Dermis microvascular lymphatic vessel endothelial cell (primary cell): ENCODE measurements at places on chromosomes 12 and 14. TPM values are rescaled to one million over a fixed set of nuclear protein-coding genes. Genes with fewer than 3 reads are reported as not detected.
A peak's percentile ranks its signal among the peaks of the same experiment; 100 is the strongest.

GRCh38 chr12:82314406-82314892 is 43.7 kb downstream of the CCDC59 start:
- DNase-seq: no peak

DNA sequence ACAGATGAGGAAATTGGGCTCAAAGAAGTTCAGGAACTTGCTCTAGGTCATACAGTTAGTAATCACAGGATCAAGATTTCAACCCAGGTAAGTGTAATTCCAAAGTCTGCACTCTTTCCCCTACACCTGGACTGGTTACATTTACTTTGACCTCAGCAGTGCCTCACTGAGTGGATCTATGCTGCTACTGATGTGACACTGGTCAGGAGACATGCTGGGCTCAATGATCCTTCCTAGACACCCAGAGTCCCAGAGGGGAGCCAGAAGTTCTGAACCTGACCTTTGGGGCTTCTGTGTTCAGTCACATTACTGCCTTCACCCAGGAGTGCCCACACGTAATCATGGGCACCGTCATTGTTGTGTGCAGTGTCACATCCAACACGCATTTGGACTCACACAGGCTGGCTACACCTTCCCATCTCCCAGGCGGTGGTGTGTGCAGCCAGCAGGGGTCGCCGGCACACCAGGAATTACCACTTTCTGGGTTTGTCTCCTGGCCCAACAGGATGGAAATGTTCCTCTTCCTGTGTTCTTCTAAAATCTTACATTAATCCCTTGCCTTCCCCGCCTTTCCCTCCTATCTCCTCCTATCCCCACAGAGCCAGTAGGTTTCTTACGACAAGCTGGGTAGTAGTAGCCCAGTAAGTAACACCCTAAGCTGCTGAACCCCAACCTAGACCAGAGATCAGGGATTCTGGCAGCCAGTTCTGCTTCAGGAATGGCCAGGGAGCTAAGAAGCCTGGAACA is 25.6 kb downstream of the CALCOCO1 start:
- peak; percentile 36 for DNase-seq

DNA sequence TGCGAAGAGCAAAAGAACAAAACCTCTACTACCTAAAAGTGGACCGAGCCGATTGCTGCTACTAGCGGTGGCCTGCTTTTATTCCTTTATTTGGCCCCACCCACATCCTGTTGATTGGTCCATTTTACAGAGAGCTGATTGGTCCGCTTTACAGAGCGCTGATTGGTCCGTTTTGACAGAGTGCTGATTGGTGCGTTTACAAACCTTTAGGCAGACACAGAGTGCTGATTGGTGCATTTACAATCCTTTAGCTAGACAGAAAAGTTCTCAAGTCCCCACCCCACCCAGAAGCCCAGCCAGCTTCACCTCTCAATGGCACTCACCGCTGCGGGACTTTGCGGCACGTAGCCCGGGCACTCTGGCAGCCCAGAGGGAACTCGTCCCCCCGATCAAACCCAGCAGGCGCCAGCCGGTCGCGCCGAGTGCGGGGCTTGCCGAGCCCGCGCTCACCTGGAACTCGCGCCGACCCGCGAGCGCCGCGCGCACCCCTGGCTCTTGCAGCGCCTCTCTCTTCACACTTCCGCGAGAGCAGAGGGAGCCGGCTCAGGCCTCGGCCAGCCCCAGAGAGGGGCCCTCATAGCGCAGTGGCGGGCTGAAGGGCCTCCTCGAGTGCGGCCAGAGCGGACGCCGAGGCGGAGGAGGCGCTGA is 8.7 kb upstream of the FGD4 start:
- peak; percentile 15 for DNase-seq

The CPNE6 gene
- not detected in 2 replicates for total RNA-seq

The HOXC12 gene
- total RNA-seq: not detected in 2 replicates

The PALS1 gene
- total RNA-seq: 24.1 and 27.8 TPM in 2 replicates
